Activated CD8-positive, alpha-beta memory T cell treated with anti-CD3 and anti-CD28 coated beads for 24 hours (primary cell): ENCODE measurements at places on chromosomes 7 and 10.

DNA sequence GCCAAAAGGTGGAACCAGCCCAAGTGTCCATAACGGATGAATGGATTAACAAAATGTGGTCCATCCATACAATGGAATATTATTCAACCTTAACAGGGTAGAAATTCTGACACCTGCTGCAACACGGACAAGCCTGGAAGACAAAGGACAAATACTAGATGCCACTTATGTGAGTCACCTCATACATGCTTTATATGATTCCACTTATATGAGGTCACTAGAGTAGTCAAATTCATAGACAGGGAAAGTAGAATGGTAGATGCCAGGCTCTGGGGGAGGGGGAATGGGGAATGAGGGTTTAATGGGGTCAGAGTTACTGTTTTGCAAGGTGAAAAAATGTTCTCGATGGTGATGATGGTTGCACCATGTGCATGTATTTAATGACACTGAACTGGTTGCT, 34.0 kb upstream of the CYTH3 start:
- no peak for DNase-seq

GRCh38 chr7:38863601-38864291, 45.2 kb downstream of the VPS41 start:
- DNase-seq, result no peak

DNA sequence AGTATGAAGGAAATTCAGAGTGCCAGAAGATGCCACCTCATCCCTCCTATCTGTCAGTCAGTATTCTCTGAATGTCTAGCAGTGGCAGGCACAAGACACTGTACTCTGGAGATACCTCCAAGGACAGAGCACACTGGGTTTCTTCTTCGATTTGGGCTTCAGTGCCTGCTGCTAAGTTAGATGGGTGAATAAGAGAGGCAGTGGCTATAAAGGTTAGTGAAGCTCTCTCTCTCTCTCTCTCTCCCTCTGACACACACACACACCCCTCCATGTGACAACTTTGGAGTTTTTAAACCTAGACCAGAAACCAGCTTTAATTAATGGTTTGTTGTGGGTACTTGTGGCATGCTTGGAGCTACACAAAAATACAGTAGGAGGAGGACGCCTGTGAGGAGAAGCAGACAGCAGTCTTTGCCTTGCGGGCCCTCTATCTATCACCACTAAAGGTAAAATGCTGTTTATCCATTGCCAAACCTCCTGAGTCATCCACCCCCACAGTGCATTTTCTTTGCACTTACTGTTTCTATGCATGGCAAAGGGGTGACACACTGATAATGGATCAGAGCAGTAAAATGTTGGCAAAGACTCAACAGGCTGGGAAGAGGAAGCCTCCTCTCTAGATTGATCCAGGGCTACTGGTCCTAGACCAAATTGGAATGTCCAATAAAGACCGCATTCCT, 102.5 kb downstream of the TRIL start:
- DNase-seq, result no peak

- no peak for DNase-seq
Observed at GRCh38 chr10:95178797-95179196, 15.2 kb upstream of the ACSM6 start.

DNA sequence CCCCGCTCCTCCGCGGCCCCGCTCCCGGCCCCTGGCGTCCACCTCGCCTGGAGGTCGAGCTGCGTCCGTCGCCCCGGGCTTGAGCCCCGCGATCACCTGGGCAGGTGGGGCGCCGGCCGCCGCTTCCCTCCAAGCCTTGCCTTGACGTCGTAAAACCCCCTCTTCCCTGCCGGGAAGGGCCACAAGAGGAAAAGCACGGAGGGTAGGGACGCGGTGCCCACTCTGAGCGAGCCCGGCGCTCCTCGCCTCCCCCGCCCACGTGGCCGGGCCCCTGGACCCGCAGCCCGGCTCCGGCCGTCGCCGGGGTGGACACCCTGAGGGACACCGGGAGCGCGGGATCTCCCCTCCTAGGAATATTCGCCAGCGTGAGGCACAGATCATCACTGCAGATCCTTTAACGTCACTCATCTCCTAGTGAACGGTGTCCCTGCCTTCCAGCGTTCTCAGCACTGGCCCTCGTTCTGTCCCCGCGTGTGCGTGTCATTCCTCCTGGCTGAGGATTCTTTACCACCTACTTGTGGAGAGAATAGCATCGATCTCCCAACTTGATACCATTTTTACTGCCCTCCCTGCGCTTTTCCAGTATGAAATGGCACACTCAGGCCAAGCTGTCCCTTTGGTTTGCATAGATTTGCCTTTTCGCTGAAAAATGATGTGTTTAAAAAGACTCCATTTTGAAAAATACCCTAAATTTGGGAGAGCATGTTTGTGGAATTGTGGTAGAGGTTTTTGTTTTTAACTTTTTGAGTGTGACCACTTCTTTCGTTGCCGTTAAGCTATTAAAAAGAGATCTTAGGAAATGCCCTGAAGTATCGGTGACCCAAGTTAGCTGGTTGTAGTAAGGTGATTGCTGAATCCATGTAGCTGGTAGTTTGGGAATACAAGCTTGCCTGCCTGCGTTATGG, 649 bp downstream of the ACTR3B start:
- DNase-seq, result peak; percentile 80

DNA sequence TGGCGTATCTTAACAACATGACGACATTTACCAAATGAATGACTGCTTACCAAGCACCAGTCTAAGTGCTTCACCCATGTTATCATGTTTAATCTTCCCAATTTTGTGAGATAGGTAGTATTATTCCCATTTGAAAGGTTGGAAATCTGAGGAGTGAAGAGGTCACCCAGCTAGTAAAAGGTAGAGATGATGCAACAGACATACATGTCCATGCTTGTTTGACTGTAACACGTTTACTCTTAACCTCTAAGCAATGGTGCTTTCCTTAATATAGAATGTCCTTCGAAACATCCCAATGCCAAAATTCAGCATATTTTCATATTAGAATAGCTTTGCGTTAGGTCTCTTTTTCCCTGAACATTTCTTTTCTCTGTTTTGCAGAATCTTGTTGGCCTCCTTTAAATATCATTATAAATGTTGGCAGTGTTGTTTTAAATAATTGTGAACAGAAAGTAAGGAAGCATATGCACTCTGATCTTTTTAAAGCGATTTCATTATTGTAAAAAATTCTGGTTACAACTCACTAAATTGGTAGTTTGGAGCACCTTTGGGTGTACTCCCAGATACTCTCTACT, 722.8 kb downstream of the AUTS2 start:
- no peak for DNase-seq

DNA sequence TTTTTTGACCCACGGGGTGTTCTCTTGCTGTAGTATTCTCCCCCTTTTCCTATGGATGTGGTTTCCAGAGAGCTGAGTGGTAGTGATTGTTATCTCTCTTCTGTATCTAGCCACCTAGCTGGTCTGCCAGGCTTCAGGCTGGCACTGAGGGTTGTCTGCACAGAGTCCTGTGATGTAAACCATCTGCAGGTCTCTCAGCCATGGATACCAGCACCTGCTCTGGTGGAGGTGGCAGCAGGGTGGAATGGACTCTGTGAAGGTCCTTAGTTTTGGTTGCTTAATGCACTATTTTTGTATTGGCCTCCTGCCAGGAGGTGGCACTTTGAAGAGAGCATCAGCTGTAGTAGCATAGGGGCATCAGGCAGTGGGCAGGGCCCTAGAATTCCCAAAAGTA, 851 bp downstream of the HYAL4 start:
- DNase-seq, result no peak

DNA sequence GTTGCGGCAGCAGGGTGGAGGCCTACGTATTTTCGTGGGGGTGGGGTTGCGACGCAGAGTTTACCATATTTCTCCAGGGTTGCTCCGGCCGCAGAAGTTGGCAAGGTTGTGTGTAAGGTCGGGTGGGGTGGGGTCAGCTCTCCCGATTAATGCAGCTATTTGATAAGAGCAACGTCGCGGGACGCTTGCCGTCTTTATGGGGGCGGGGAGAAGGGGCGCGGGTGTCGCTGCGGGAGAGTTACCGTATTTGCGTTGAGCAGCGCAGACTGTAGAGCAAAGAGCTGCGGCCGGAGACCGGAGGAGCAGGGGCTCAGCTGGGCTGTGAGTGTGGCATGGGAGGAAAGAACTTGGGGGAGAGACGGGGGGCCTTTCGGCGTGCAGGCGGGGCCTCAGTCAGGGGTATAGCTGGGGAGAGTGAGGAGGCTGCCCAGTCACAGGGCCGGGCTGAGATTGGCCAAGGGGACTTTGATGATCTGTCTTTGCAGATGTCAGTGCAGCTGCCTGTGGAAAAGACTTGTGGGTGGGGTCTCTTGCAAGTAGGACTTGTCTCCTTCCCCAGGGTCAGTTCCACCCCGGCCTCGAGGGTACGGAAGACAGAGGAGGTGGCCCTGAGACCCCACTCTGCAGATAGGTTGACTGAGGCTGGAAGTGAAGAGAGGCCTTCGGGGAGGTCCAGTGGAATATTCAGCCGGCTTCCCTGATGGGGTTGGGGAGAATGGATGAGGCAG, 26.6 kb downstream of the ZNF775 start:
- DNase-seq, result peak; percentile 68

- DNase-seq, result no peak
Observed at GRCh38 chr7:33432821-33433220, 303.5 kb downstream of the BBS9 start.

DNA sequence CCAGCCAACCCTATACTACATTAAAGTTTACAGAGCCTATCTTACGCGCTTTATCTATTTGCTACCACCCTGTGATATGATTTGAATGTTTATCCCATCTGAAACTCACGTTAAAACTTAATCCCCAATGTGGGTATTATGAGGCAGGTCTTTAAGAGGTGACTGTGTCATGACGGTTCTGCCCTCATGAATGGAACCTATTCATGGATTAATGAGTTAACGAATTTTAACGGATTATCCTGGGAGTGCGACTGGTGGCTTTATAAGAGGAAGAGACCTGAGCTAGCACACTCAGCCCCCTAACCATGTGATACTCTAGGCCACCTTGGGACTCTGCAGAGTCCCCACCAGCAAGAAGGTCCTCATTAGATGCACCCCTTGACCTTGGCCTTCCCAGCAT, 37.8 kb downstream of the SRPK2 start:
- DNase-seq, result no peak

- DNase-seq, result no peak
Observed at GRCh38 chr10:34736976-34737771, 77.9 kb downstream of the PARD3 start.

- no peak for DNase-seq
Observed at GRCh38 chr7:102966465-102966864, 53.7 kb downstream of the LRRC17 start.

DNA sequence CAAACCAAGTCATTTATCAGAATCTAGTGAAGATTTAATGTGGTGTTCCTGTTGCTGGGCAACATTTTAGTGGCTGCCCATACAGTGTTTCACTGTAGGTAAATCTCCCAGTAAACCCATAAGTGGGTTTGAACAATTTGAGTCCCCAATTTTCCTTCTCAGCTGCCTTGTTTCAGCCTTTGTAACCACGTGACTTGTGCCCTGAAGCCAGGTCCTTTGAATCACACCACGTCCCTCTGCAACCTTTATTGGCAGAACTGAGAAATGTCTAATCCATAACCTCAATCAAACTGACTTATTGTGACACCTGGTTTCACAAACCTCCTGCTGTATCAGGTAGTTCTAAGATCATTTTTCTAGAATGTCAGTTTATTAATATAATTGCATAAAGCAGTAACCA, 30.1 kb downstream of the SND1 start:
- no peak for DNase-seq
